ENCODE measurements at places on chromosomes 5 and 9.

- DNase-seq, result no peak
Observed at GRCh38 chr9:97744710-97745708, 47.9 kb upstream of the XPA start.

DNA sequence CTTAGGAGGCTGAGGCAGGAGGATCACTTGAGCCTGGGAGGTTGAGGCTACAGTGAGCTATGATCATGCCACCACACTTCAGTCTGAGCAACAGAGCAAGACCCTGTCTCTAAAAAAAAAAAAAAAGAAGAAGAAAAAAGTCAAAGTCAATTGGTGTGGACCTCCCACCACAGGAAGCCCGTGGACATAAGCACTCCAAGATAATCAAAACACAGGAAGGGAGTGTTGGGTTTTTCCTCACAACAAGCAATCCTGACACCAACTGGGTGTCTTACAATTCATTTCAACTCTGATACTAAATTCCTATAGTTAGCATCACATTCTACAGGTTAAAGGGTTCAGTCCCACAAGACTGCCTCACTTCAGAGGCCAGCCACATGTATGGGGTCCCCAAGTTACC lies 70.7 kb downstream of the PDE6A start:
- no peak for DNase-seq

- DNase-seq, result peak; percentile 87
Observed at GRCh38 chr9:133075925-133076630, 14.3 kb downstream of the CEL start.

DNA sequence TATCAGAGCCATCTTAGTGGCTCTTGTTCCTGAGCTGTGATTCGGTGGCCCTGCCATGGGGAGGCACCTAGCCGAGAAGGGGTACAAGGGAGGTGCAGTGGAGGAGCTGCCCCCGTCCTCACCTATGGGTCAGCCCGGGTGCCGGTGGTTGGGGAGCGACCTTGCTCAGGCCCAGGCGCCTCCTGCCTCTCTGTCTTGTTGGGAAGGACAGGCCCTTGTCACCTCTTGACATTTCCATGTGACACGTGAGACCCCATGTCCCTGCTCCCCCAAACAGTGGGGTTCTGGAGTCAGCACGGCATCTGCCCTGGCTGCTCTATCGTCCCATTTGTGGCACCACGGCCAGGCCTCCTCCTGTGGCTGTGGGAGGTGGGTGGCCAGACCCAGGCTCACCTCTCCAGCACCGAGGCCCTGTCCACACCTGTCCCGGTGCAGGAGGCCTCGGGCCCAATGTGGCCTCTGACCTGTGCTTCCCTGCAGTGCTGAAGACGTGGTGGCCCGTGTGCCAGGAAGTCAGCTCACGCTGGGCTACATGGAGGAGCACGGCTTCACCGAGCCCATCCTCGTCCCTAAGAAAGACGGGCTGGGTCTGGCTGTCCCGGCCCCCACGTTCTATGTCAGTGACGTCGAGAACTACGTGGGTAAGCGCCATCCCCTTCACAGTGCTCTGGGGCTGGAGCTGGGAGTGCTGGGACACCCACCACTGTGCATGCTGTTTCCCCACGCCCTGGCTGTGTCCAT lies 68.9 kb downstream of the PHF2 start:
- DNase-seq, result no peak

DNA sequence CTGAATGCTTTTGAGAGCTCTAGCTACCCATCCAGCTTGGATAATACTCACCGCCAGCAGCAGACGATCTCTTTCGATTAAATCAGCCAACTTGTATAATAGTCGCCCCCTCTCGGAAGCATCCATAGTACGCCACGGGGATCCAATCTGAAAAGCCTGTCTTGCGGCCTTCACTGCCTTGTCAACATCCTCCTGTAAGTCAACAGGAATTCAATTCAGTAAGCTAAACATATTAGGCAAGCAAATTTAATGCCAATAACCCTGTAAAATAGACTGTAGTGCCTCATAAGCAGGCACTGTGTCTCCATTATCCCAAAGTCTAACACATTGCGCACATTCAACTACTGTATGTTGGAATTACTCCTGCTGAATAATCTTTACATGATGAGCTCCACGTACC lies 22.0 kb downstream of the ALDH1A1 start:
- DNase-seq, result no peak

DNA sequence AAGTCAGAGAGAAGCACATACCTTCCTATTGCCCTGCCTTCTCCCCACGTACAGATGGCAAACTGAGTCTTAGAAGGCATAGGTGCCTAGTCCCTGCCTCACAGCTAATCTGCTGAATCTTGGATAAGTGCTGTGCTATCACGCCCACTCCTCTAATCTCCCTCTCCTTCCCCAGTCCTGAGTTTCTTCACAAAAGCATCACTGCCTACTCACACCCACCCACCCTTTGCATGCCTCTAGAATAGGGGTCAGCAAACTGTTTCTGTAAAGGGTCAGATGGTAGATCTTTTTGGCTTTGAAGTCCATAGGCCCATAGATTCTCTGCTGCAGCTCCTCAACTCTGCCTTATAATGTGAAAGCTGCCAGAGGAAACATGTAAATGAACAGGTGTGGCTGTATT lies 23.2 kb upstream of the JADE2 start:
- DNase-seq, result no peak

GRCh38 chr5:167964529-167964928 lies 326.9 kb upstream of the WWC1 start:
- no peak for DNase-seq

DNA sequence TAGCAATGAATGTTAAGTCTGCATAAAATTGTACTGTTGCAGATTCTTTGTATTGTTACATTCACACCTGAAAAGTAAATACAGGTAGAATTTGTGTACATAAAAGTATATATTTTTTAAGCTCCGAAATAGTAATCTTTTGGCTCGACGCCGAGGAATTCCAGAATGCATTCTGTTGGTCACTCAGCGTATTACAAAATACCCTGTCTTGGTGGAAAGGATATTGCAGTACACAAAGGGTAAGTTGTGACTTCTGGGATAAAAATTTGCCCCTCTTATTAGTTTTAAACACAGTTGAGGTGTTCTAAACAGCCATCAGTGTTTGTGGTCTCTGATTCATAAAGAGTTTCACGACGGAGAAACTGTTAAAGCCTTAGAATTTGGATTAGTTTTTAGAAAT lies 257.6 kb downstream of the ARHGEF28 start:
- DNase-seq, result no peak

GRCh38 chr5:116640236-116640635 lies 65.6 kb upstream of the SEMA6A start:
- DNase-seq, result no peak

DNA sequence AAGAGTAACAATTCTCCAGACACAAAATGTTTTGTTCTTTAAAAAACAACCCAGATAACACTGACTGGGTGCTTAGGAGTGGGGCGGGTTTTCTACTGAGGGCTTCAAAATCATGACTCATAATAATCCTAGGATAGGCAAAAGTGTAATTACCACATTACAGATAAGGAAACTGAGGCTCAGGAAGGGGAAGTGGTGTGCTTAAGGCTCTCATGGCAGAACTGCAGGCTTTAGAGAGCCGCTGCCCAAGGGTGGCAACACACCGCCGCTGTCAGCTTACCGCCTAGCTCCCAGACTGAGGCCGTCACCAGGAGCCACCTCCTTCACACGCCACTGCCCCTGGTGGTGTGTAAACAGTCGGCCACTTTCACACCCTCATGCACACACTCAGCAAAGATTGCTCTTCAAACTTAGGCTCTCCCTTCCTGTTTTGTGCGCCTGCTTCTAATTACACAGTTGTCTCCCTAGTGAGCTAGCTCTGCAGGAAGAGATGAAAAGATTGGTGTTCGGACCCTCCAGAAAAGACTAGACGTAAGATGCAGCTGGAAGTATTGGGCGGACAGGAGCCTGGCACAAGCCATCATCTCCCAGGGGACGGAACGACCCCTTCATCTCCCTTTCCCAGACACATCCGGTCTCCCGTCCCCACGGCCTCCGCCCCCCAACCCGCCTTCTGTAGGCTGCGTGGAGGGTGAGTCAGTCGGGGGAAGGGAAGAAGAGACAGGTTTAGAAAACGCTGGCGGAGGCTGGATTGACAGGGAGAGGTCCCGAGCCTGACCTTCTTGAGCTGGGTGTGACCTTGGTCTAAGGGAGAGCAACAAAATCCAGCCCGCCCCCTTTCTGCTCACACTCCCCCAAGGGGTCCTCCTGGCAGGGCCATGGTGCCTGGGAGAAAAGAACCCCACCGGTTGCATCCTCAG lies 162.7 kb downstream of the SYK start:
- DNase-seq, result no peak

GRCh38 chr9:111349766-111350165 lies 19.7 kb upstream of the OR2K2 start:
- no peak for DNase-seq

DNA sequence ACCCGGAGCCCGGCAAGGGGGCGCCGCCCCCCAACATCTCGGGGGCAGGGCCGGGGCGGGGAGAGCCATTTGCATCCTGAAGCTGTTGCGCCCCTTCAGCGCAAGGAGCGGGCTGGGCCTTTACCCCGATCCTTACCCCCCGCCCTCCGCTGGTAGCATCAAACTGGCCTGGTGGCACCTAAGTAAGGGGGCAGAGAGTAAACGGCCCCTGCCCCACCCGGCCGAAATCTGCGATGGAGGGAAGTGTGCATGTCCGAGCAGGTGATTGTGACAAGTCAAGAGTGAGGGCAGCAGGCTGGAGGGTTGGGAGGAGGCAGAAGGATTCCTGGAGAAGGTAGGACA lies 101.2 kb downstream of the ESM1 start:
- DNase-seq, result no peak

DNA sequence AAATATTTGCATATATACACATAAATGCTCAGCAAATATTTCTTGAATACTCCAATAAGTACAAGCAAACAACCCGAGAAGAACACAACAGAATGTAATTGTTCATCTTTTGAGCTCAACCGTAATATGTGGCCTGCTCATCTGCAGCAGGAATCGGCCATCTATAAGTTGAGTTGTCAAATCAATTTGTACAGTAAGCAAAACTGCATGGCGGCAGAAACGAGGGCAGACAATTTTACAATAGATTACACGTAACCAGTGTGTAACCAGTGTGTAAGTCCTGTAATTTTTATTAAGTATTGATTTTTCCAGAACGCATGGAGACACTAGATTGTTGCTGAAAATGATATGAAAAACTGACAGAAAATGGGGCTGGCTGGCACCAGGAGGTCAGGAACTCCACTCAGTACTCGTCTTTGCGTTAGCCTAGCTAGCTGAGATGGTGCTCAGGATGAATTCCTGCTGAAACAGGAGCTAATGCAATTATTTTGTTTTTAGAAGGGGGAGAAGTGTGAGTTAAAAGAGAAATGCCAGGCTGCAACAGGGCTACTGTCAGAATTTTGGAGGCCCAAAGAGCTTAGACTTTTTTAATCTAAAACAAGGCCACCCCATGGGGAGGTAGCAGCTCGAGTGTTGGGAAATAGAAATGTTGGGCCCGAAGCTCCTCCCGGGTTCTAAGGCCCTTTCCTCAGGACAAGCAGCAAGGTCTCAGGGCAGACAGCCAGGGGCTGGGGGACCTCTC lies 682 bp downstream of the DHX29 start:
- DNase-seq, result peak; percentile 24

GRCh38 chr5:143694357-143694756 lies 117.6 kb upstream of the HMHB1 start:
- DNase-seq, result no peak

GRCh38 chr5:174922955-174923354 lies 198.6 kb downstream of the MSX2 start:
- DNase-seq, result no peak

- DNase-seq, result peak; percentile 71
Observed at GRCh38 chr5:34626036-34626435, 30.1 kb upstream of the RAI14 start.

DNA sequence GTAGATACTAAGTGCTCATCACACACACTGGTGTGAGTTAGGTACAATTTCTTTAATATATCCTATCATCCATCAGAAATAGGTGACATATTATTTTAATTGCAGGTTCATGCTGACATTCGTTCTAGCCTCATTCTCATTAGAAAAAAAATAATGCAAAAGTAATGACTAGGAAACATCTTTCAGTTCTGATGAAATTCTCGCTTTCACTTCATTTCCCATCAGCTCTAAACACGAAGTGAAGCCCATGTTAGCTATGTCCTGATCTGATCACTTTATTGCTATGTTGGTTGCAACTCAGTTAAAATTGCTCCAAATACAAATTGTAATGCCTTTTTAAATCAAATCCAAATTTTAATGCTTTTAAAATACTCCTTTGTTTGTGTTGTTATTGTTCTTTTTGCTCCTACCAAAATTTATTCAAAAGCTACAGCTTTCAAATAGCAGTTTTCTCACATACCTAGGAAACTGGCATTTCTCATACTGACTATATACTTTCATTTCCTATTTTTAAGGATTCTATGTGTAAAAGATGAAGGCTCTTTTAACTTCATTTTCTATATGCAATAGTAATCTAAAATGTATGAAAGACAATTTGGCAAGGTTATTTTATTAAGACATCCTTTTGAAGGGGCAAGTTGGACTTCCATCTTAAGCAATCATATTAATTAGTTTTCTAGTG lies 1237.8 kb upstream of the ACO1 start:
- DNase-seq, result no peak

DNA sequence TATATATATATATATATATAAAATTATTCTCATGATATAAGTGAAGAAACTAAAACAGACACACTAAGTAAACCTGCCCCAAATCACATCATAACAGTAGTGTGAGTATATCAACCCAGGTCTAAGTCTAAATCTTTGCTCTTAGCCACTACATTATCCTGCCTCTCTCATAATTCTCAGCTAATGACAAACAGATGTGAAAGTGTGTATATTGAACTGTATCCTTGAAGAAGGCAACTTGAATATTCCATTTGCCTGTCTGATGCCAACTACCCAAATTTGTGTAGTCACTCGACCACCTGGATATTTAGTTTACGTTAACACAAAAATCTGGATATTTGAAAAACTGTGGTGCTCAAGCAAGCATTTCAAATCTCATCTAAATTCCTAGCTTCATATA lies 97.4 kb downstream of the PPP2R2B start:
- no peak for DNase-seq

GRCh38 chr5:167712986-167713585 lies 578.4 kb upstream of the WWC1 start:
- DNase-seq, result no peak

- DNase-seq, result no peak
Observed at GRCh38 chr5:41559184-41559583, 48.8 kb upstream of the PLCXD3 start.

GRCh38 chr9:133493428-133493827 lies 14.5 kb upstream of the SLC2A6 start:
- no peak for DNase-seq

DNA sequence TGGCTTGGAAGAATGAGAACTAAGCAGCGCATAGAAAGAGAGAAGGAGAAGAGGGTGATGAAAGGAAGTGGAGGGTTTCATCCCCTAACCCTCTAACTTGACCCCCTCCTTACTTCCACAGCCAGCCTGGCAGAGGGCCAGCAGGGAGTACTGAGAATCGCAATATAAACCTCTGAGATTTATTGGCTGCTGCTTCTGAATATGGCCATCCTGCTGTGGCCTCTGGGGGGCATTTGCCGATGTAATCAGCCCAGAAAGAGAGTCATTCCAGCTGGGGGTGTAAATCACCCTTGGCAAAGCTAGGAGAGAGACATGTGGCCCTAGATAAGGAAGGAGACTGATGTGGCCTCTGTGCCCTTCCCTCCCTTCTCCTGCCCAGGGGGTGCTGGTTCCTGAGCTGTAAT lies 960 bp upstream of the GFRA3 start:
- DNase-seq, result no peak

- DNase-seq, result no peak
Observed at GRCh38 chr9:14401911-14402310, 88.0 kb upstream of the NFIB start.
